ENCODE measurements at places on chromosomes 12 and 14.

DNA sequence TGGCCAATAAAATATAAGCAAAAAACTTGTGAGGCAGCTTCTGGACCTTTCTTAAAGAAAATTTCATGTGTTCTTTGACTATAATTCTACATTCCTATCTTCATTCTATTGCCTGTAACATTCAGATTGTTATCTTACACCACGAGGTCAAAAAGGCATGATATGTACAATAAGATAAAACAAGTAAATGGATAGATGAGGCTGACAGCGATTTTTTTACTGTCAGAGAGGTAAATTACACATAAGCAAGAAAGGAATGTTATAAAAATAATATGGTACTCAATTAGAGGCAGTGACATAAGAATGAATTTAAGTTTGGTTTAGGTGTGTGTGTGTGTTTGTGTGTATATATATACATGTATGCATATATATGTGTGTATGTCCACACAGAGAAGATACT is 660.0 kb downstream of the C12orf50 start:
- no peak for DNase-seq

- peak; percentile 11 for DNase-seq
Observed at GRCh38 chr14:47223656-47224055, 451.7 kb downstream of the MDGA2 start.

DNA sequence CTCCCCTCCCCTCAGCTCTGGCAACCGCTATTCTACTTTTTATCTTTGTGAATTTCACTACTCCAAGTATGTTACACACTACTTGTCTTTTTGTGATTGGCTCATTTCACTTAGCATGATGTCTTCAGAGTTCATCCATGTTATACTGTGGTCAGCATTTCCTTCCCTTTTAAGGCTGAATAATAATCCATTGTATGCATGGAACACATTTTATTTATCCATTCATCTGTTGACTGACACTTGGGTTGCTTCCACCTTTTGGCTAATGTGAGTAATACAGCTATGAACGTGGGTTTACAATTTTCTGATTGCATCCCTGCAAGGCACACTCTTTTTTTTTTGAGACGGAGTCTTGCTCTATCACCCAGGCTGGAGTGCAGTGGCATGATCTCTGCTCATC is 53.0 kb upstream of the FUT8 start:
- DNase-seq: peak; percentile 10

- DNase-seq: peak; percentile 6
Observed at GRCh38 chr12:89597770-89598169, 71.9 kb upstream of the POC1B start.

DNA sequence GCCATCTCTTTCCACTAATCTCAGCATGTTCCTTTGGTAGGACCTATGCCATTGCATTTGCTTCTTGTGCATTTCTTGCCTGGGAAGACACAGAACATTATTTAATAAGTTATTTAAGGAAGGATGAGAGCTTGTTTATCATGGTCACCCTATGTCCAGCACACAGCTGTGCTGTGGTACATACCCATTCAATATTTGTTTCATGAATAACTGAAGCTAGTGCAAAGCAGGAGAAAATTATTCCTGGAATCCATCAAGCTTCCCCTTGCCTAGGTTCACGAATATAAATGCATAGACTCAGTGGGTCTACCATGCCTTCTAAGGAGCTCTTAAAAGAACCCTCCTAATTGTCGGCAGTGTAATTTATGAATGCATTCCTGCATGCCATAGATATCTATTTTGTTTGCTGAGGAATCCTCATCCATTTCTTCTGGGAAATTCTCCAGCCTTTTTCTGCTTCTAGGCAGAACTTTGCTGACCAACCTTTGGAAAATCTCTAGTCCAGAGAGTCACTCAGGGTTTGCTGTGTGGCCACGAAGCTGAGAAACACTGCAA is 599.8 kb upstream of the TMEM132C start:
- no peak for DNase-seq

GRCh38 chr12:44875954-44876543 is at the start of gene NELL2:
TSS of gene NELL2 (minus strand) at chr12:44876315. CDS start at chr12:44875869, 446 bp downstream.
- DNase-seq: no peak

- no peak for DNase-seq
Observed at GRCh38 chr12:123164222-123164621, 13.3 kb upstream of the PITPNM2 start.

GRCh38 chr12:121277374-121277759 is 19.1 kb downstream of the CAMKK2 start:
- DNase-seq: peak; percentile 53

DNA sequence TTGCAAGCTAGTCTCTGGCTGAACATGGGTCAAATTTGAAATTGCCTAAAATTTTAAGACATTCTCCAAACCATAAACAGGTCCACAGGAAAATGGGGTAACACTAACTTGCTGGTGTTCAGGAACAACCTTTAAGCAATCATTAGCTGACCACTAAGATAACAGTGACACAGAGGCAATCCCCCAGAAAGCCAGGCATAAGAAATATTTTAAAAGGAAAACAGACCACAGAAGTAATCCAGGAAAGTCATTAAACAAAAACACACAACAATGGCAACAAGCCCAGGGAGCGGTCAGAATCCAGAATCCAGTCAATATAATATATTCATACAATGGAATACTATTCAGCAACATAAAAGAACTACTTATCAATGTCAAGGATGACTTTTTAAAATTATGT is 59.1 kb downstream of the LRP6 start:
- no peak for DNase-seq

GRCh38 chr12:92649511-92650227 is 53.1 kb upstream of the PLEKHG7 start:
- DNase-seq: peak; percentile 76

Measured in inflammatory macrophage treated with lipopolysaccharide for 1 hour (primary cell).